T-helper 17 cell (primary cell): ENCODE measurements at places on chromosomes 13 and 19. TPM values are rescaled to one million over a fixed set of nuclear protein-coding genes. Genes with fewer than 3 reads are reported as not detected.

Gene ELANE
- total RNA-seq: not detected

Gene FUT1
- 0.07 TPM for total RNA-seq

Gene ZNF285
- total RNA-seq: 0.85 TPM

Gene PALM
- total RNA-seq: not detected

Gene KCNC3
- total RNA-seq: 2.0 TPM

Gene PDX1
- total RNA-seq: not detected

DNA sequence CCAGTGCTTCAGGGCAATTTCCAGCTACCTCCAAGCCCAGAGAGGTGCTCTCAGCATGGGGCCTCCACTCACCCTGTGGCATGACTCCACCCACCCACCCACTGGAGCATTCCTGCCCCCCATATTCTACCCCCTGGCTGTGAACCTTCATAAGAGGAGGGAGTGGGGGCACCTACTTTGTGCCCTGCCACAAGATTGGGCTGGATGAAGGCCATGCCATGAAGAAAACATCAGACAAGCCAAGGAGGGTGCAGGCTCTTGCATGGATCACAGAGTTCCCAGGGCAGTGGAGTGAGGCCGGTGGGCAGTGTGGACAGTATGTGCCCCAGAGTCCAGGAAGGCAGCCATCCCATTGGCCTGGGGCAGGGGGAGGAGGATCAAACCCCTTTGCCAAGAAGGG lies 97.8 kb downstream of the UQCRFS1 start:
- H3K27me3 ChIP-seq: peaks cover 7% of the 10 kb centered on the region
- no peak for DNase-seq
- H3K4me1 ChIP-seq: no peaks in the 10 kb centered on the region
- H3K36me3 ChIP-seq: no peaks in the 10 kb centered on the region
- no peak overlapping the region for H3K27ac ChIP-seq

DNA sequence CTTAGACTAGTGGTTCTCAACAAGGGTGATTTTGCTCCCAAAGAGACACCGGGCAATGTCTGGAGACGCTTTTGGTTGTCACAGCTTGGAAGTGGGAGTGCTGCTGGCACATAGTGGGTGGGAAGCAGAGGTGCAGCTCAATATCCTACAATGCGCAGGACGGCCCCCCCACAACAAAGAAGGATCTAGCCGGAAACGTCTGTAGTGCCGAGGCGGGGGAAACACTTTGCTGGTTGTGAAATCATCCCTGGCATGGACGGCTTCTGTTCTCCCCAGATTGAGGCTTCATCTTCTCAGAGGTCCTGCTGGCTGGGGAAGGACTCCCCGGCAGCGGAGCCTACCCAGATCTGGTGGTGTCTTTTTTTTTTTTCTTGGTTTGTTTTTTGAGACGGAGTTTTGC lies 13.4 kb upstream of the SYT5 start:
- peaks cover 3% of the 10 kb centered on the region for H3K4me1 ChIP-seq
- no peak overlapping the region for H3K4me3 ChIP-seq
- H3K27ac ChIP-seq: no peak overlapping the region
- DNase-seq: no peak
- no peaks in the 10 kb centered on the region for H3K36me3 ChIP-seq

GRCh38 chr13:54234607-54235006 lies 1206.0 kb downstream of the OLFM4 start:
- H3K27me3 ChIP-seq: no peaks in the 10 kb centered on the region
- no peak overlapping the region for H3K4me3 ChIP-seq
- H3K36me3 ChIP-seq: no peaks in the 10 kb centered on the region
- no peaks in the 10 kb centered on the region for H3K4me1 ChIP-seq
- no peak overlapping the region for H3K27ac ChIP-seq

DNA sequence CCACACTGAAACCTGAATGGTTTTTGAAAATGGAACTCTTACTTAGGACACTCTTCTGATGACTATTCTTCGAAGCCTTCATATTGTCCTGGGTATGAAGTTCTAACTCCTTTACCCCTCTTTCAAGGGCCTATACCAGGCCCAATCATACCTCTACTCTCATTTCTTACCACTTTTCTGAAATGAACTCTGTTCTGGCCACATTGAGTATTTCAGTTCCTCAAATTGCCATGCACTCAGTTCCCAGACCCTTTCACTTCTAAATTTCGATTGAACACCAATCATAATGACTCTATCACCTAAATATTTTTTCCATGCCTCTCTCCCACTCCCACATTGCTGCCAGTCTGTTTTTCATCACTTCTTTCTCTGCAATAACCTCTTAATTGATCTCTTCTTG lies 53.7 kb downstream of the LACC1 start:
- H3K27me3 ChIP-seq: peaks cover 32% of the 10 kb centered on the region
- H3K27ac ChIP-seq: no peak overlapping the region
- H3K4me3 ChIP-seq: no peak overlapping the region
- no peaks in the 10 kb centered on the region for H3K4me1 ChIP-seq
- no peak for DNase-seq

DNA sequence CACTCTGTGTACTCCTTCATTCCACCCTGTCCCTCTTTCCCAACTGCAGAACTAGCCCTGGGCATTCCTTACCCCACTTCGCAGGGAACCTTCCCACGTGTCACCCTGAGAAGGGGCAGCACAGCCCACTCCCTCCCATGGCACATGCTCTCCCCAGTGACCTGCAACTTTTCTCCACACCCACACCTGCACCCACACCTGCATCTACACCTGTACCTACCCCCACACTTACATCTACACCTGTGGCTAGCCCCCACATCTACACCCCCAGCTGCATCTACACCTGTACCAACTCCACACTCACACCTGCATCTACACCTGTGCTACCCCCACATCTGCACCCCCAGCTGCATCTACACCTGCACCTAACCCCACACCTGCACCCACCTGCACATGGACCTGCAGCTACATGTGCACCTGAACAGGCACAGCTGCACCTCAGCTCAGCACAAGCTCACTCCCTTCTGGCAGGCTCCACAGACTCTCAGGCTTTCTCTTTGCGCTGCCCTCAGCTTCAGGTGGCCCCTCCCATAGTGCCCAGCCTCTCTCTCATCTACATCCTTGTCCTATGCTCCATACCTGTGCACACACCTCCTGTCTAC lies 234.1 kb downstream of the TUBA3C start:
- peaks cover 5% of the 10 kb centered on the region for H3K36me3 ChIP-seq
- no peaks in the 10 kb centered on the region for H3K27me3 ChIP-seq
- no peak for DNase-seq
- no peak overlapping the region for H3K4me3 ChIP-seq
- peaks cover 6% of the 10 kb centered on the region for H3K4me1 ChIP-seq
- H3K27ac ChIP-seq: no peak overlapping the region

- H3K4me3 ChIP-seq: peak overlapping the region; percentile 84
- peaks cover 66% of the 10 kb centered on the region for H3K4me1 ChIP-seq
- peaks cover 17% of the 10 kb centered on the region for H3K36me3 ChIP-seq
- H3K27me3 ChIP-seq: no peaks in the 10 kb centered on the region
These were observed 7.5 kb downstream of the RASA3 start for GRCh38 chr13:114124921-114125320.

DNA sequence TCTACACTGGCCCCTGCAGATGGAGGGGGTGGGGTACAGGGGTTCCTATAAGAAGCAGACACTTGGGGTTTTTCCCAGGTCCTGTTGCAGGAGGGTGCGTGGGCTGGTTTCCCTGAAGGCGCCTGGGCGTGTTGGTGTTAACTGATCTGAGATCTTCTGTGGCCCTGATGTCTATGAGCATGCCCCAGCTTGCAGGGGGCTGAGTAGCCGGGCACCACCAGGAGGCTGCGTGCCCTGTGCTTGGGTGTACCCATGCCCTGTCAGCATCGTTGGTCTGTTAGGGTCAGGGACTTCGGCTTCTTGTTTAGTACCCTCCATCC lies 45.3 kb downstream of the CAPN12 start:
- peaks cover 38% of the 10 kb centered on the region for H3K4me1 ChIP-seq
- H3K27ac ChIP-seq: peak overlapping the region; percentile 32
- no peaks in the 10 kb centered on the region for H3K27me3 ChIP-seq
- no peaks in the 10 kb centered on the region for H3K36me3 ChIP-seq
- no peak for DNase-seq

DNA sequence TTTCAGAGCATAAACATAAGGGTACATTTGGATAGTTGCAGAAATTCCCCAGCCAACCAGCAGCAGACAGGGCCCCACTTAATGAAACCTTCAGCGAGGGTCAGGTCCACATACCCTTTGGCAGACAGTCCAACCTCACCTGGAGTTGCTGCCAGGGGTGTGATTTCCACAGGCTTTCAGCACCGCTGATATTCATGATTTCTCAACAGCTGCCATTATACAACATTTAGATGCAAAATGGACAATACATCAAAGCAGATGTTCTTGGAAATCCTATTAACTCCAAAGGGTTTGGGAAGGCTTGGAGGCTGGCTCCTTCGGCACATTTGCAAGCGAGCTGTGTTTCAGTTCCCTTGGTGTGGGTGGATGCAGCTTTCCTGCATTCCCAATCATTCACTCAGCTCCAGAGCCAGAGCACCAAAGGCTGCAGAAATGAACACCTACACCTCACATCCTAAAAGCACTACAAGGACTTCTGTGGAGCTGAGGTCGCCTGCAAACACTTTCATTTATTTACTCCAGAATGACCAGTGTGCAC lies 147.2 kb upstream of the VSTM2B start:
- no peaks in the 10 kb centered on the region for H3K4me1 ChIP-seq
- no peaks in the 10 kb centered on the region for H3K36me3 ChIP-seq
- peaks cover 56% of the 10 kb centered on the region for H3K27me3 ChIP-seq
- no peak overlapping the region for H3K27ac ChIP-seq

DNA sequence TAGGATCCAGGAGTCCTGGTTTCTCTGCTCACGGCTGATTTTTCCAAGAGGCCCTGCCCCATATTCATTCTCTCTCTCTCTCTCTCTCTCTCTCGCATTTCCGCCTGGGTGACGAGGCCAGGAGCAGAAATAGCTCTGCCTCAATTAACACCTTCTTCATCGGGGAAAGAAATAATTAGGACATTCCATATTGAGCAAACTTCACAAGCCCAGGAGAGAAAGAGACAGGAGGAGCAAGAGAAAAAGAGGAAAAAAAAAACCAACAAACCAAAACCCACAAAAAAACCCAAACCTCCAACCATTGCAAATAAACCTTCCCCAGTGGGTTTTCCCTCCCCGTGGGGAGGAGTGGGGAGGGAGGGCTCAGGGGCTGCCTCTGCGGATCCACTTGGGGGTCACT lies 143.0 kb downstream of the CACNA1A start:
- peaks cover 25% of the 10 kb centered on the region for H3K27me3 ChIP-seq
- no peak overlapping the region for H3K4me3 ChIP-seq
- DNase-seq: no peak
- H3K27ac ChIP-seq: no peak overlapping the region

DNA sequence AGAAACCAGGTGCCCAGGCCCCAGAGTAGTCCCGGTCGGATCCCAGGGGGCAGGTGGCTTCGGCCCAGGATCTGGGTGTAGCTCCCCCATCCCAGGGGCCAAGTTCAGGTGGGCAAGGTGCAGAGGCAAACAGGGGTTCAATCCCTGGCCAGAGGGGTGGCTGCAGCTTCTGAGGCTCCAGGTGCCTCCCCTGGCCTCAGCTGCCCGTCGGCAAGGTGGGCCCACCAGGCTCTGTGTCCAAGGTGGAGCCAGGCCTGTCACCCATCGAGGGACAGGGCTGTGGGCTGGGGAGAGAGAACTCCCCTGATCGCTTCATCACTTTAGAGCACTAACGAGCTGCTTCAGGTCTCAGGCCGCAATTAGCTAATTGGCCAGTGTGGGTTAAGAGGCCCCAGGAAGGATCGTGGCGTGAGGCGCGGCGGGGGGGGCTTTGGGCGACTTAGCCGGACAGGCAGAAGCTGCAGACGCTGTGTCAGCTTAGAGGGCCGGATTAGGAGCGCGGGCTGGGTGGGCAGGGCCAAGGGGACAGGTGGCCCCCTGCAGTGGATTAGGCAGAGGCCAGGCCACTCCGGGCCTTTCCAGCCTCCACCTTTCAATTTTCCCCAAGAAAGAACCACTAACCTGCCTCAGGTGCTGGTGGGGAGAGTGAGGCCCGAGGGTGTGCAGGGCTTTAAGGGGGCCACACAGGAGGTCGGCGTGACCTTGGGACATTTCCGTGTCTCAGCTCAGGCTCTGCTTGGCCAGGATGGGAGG lies 2.8 kb upstream of the RAX2 start:
- no peak overlapping the region for H3K4me3 ChIP-seq
- H3K4me1 ChIP-seq: peaks cover 6% of the 10 kb centered on the region
- no peak overlapping the region for H3K27ac ChIP-seq
- no peaks in the 10 kb centered on the region for H3K27me3 ChIP-seq
- DNase-seq: no peak
- H3K36me3 ChIP-seq: peaks cover 2% of the 10 kb centered on the region

DNA sequence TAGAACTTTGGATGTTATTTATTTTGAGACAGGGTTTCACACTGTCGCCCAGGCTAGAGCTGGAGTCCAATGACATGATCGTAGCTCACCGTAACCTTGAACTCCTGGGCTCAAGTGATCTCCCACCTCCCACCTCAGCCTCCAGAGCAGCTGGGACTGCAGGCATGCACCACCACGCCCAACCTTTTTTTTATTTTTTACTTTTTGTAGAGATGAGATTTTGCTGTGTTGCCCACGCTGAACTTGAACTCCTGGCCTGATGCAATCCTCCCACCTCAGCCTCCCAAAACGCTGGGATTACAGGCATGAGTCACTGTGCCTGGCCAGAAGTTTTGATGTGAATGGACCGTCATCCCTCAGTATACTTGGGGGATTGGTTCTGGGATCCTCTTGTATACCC lies 13.7 kb downstream of the ANKRD27 start:
- H3K4me3 ChIP-seq: no peak overlapping the region
- H3K27me3 ChIP-seq: no peaks in the 10 kb centered on the region
- peak overlapping the region; percentile 32 for H3K27ac ChIP-seq
- no peak for DNase-seq
- H3K36me3 ChIP-seq: peaks cover 2% of the 10 kb centered on the region

DNA sequence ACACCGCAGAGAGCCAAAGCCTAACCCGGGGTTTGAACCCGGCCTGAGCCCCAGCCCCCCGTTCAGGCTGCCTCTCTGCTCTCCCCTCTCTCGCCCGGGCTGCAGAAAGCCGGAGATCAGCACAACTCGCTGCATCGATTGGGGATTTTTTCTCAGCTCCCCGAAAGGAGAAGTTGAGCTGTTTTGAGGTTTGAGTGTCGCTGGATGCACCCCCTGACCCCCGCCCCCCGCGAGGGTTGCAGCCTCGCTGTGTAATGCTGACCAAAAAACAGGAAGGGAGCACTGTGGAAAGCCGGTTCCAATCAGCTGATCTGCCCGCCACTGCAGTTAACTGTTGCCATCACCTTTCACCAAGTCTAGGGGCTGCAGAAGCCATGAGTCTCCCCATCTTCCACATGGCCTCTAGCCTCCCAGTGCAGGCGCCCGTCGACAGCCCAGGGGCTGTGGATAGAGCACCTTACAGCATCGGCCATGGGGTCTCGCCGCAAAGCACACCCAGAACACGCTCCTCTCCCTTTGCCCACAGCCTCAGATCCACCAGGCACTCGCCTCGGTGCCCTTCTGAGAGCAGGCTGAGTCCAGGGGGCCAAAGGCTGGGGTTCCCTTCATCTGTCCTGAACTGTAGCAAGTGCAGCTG lies 34.5 kb downstream of the MYO9B start:
- H3K4me1 ChIP-seq: peaks cover 25% of the 10 kb centered on the region
- no peak for DNase-seq
- peaks cover 5% of the 10 kb centered on the region for H3K36me3 ChIP-seq
- peak overlapping the region; percentile 74 for H3K27ac ChIP-seq
- no peaks in the 10 kb centered on the region for H3K27me3 ChIP-seq
- H3K4me3 ChIP-seq: peak overlapping the region; percentile 45

GRCh38 chr13:91286317-91286716 lies 61.2 kb upstream of the MIR17HG start:
- H3K27me3 ChIP-seq: peaks cover 36% of the 10 kb centered on the region
- no peaks in the 10 kb centered on the region for H3K36me3 ChIP-seq
- no peak overlapping the region for H3K27ac ChIP-seq
- no peak overlapping the region for H3K4me3 ChIP-seq
- no peak for DNase-seq
